ENCODE measurements at places on chromosomes 12 and 14.

DNA sequence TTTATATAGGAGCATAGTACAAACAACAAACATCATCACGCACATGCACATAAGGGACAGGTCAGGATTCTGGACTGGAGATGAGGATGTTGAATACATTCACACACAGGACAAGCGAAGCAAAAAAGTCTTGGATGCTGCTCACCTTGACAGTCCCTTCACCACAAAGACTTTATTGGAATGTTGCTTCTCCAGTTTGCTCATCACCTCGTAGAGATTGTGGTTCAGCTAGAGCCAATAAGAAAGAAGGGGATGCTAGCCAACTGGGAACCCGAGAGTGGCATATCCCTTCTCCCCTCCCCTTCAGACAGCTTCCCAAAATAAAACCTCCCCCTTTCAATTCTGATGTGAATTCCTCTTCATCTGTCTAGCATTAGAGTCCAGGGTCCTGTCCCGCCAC lies 25.4 kb upstream of the SMAGP start:
- no peak for DNase-seq

DNA sequence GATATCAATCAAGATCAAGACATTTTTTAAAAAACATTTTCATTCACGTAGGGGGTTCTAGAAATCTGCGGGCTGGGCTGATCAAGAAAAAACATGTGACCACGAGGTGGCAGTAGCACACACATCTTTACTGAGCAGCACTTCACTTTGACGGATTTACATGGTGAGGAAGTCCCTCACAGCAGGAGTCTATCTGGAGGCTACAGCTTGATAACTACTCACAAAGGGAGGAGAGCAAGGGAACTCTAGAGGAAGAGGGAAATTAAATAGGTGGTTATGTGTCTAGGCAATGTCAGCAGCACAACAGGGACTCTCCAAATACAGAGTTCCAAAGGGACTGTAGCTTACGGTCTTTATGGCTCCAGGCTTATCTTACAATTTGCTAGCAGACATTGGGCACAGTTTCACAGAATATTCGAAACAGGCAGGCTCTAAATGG lies 248.1 kb downstream of the DPY19L2 start:
- peak; percentile 80 for DNase-seq

DNA sequence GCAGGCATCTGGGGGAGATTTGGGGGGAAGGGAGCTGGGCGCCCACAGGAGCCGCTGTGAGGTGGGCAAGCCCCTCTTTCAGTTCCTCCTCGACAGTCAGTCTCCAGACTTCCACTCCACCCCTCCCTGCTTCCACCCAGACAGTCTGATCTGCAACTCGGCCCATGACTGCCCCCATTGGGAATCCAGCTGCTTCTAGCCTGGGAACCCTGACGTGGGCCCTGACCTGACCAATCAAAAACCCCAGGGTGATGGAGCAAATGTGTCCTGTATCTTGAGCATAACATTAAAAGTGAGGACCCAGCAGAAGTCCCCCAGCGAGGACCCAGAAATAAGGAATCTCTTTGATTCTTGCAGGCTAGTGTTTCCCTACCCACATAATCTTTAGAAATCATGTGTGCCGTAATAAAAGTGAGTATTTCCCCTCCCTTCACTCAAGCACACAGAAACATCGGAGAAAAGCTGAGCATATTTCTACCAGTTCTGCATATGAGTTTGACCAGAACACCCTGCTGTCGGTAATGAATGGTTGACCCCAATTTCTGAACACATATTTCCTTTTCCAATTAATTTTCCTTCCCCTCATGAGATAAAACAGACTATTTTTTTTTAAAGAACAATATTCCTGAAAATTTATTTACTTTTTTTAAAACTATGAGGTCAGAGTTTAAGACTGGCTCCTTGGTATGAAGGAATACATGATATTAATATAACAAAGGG lies 6.4 kb downstream of the SSH1 start:
- DNase-seq, result peak; percentile 76

- DNase-seq, result no peak
Observed at GRCh38 chr12:111409780-111410430, 4.2 kb downstream of the SH2B3 start.

DNA sequence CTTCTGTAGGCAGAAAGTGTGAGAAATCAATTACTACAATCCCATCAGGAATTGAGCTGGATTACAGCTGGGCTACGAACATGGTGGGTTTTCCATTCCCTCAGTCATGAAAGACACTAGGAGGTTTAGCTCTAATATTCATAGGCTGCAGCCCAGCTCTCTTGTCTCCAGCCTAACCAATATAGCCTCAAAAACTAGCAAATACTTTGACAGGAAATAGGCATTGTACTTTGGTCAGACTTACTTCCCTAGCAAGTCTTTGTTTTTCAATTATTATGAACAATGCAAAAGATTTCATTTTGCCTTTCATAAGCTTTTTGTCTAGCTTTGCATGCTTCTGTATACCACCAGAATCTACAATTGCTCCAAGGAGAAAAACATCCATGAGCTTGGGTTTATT lies 296.2 kb downstream of the GPHN start:
- no peak for DNase-seq

GRCh38 chr12:58358369-58358768 lies 417.0 kb downstream of the ATP23 start:
- DNase-seq, result no peak

DNA sequence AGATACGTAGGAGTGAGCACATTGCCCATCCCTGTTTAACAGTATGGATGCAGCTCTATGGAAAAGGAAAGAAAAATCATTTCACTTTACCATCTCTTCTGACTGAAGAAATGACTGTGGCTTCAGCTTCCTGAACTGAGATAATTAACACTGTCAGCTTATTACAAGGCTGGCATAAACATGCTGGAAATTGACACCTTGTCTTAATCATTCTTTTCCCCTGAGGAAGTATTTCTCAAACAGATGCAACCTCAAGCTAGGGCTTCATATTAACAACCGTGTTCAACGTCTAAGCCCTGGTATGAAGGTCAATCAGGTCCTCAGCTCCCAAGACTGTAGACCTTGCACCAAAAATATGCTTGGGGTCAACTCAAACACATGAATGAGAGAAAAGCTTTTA lies 25.0 kb downstream of the RERG start:
- no peak for DNase-seq

DNA sequence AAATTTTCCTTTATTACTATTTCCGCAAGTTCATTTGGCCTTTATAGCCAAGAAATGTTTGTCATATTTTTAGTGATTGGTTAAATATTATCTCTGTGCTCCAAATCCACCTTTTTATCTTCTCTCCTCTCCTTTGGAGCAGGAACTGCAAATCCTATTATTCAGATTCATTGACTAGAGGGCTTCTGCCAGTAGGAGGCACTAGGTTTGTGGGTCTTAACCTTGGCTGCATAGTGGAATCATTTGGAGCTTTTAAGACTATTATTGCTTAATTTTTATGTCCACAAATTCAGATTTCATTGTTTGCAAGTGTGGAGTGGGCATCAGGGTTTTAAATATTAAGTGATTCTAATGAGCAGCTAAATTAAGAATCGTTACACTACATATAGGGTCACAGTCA lies 75.3 kb upstream of the SYT10 start:
- no peak for DNase-seq

All from WERI-Rb-1 (cell line).